ENCODE measurements at places on chromosomes 1 and 21.

- DNase-seq, result no peak
Observed at GRCh38 chr1:60916199-60916598, 166.2 kb upstream of the NFIA start.

GRCh38 chr1:174954671-174955669 lies 44.8 kb upstream of the CACYBP start:
- DNase-seq, result no peak

GRCh38 chr1:62784509-62785365 lies 805 bp downstream of the ATG4C start:
- DNase-seq, result no peak

GRCh38 chr1:160610569-160611242 lies 31.4 kb upstream of the CD84 start:
- no peak for DNase-seq

DNA sequence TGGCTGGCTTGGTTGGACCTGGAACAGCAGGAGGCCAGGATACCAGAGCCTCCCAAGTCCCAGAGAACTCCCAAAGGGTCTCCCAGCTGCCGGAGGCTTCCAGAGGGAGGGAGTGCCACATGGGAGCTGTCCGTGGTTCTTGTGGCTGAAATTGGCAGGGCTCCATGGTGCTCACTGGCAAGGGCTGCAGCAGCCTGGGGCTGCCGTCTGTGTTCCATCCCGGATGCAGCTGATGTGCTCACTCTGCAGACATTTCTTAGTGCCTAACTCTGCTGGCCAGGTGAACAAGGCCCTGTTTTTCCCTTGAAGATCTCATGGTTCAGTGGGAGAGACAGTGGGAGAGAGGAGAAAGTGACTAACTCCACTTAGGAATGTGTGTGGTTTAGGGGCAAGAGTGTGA lies 261.1 kb downstream of the CAMTA1 start:
- no peak for DNase-seq

- DNase-seq, result no peak
Observed at GRCh38 chr1:175303201-175303707, 110.7 kb upstream of the KIAA0040 start.

DNA sequence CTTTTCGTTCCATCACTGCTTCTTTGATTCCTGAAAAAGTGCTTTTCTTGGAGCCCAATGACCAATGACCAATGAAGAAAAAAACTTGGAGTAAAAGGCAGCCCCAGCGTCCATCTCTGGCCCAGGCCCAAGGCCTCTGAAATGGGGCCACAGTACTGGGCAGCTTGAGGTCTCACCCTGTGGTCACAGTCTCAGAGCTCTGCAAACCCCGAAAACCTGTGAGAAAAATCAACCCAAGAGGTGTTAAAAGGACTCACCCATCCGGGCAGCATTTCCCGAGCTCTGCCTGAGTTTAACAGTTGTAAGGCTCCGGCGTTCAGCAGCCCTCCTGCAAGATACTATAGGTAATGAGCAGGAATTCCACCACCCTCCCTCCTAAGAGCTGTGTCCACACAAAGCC lies 2.1 kb upstream of the EFHD2 start:
- DNase-seq, result no peak

GRCh38 chr1:97006044-97006661 lies 284.6 kb downstream of the PTBP2 start:
- no peak for DNase-seq

DNA sequence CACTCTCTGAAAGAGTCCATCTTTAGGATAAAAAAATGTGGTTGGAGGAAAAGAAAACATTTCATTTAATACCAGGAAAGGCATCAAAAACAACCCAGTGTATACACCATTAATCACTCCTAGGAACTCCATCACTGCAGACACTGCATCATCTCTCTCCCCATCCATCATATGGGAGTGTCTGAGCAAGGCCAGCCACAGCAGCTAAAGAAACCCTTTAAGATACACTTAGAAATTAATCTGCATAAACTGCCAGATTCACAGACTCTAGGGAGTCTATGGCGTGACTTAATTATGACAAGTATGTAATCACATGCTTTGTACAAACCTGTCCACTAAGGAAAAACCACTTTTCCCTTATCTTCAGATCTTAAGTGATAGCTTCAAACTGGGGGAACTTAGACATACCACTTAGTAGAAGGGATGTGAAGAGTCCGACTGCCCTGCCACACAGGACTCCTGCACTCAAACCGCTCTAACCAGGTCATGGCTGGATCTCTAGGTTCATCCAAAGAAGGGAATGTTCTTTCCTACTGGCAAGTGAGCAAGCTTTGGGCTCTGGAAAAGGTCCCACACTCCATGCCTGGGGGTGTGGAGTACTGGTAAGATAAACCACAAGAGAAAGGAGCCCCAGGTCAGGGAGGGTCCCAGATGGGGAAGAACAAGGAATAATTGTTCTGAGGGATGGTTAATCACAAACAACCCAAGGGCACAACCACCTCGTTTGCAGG lies 61.0 kb upstream of the C8B start:
- DNase-seq, result no peak

GRCh38 chr1:70498666-70499065 lies 87.6 kb downstream of the CTH start:
- DNase-seq, result no peak

DNA sequence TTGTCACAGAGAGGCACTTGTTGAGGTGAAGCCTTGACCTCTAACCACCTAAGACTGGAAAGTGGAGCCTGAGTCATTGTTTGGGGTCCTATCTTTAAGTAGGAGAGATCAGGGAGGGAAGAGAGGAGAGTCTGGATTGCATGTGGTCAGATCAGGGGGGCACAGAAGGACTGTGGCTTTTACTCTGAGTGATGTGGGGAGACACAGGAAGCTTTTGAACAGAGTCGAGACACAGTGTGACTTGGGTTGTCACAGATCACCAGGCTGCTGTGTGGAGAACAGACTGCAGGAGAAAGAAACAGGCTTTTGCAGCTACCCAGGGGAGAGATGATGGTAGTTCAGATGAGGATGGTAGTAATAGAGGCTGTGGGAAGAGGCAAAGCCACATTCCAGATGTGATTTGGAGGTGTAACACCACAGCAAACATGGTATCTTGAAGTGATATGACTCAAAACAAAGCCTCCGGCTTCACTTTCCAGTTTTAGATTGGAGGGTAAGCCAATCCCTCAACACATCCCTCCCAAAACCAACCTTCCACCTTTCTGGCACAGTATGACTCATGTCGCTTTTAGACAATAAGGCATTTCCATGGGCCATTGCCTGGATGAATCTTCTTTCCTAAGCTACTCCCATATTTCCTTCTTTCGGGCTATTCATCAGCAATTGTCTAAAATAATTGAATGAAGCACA lies 125.8 kb upstream of the SLC44A3 start:
- DNase-seq, result no peak

DNA sequence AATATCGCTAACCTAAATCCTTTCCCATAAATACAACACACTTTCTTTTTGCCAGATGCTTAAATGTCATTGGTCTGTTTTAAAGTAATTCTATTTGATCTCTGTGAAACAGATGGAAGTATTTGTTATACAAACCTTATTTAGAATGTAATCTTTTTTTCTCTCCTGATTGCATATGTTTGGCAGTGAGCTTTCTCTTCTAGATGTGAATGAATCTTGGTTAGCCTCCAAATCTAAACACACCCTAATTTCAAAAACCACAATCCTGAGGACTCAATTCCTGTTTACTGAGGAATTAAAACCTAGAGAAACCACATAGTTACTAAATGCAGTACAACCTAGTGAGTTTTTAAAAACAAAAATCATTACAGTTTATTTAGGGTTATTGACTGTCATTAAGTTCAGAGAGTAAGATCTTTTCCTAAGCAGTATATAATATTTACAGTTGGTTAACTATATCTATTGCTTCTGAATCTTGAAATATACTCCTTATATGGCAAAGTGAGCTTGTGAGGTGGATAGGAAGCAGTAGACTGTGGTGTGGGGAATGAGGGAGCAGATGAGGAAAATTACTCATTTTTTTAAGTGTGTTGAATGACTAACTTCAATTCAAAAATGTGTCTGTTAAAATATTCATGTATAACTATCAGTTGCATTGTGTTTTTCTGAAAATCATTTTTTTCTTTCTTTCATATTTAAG lies 218.7 kb downstream of the FMN2 start:
- no peak for DNase-seq

- no peak for DNase-seq
Observed at GRCh38 chr1:79044974-79045650, 38.6 kb upstream of the ADGRL4 start.

DNA sequence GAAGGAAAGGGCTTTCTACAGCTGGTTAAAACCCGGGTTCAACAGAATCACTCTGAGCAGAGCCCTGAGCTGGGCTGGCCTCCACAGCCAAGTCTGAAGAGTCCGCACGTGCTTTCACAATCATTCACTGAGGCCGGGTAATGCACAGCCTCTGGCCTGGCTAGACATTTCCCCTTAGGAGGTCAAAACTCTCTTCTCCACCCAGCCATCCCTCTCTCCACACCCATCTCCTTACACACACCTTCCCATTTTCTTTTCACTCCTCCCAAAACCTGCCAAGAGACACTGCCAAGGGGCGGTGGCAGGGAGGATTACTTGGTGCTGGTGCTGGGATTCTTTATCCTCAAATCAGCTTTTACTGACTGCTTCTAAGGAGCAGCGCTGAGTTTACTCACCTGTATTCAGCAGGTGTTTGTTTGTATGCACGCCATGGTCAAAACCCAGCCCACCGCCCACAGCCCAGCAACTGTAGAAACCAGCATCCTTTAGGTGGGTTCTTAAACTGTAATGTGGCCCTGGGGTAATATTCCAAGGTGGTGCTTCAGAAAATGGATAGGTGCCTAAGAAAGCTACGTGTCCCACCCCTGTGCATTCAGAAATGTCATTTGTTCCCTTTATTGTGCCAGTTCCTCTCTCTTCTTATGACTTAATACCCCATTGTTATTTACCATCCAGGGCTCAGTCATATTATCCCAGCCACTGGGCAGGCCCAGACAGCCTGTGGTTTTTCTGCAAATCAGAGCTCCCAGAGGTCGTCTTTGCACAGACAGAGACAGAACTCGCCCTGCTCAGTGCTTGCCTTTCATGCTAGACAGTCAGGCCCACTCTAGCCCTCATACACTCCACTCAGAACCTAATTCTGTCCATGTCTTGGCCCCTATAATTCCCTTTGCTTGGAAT lies 80.2 kb downstream of the ADSS2 start:
- DNase-seq, result no peak

GRCh38 chr1:7234471-7234755 lies 449.2 kb downstream of the CAMTA1 start:
- DNase-seq, result no peak

- peak; percentile 63 for DNase-seq
Observed at GRCh38 chr1:15684042-15684461, at the start of gene PLEKHM2. PLEKHM2 (plus strand) TSS chr1:15684320; CDS start chr1:15684559, 239 bp downstream.

- DNase-seq, result no peak
Observed at GRCh38 chr21:25191141-25191540, 416.1 kb downstream of the MRPL39 start.

GRCh38 chr1:87739704-87740103 lies 411.0 kb downstream of the LMO4 start:
- no peak for DNase-seq

Measured in activated CD8-positive, alpha-beta memory T cell treated with anti-CD3 and anti-CD28 coated beads, Interleukin-2, amount 50 U/mL, for 4 hours (primary cell).